Hematopoietic multipotent progenitor cell treated with erythropoietin and hydrocortisone succinate and interleukin-3 and kit ligand, for 8 days (in vitro differentiated cells): ENCODE measurements at places on chromosomes 2 and 18.

- no peak for DNase-seq
Measured at GRCh38 chr18:34697891-34698290, 12.2 kb upstream of the DTNA start.

DNA sequence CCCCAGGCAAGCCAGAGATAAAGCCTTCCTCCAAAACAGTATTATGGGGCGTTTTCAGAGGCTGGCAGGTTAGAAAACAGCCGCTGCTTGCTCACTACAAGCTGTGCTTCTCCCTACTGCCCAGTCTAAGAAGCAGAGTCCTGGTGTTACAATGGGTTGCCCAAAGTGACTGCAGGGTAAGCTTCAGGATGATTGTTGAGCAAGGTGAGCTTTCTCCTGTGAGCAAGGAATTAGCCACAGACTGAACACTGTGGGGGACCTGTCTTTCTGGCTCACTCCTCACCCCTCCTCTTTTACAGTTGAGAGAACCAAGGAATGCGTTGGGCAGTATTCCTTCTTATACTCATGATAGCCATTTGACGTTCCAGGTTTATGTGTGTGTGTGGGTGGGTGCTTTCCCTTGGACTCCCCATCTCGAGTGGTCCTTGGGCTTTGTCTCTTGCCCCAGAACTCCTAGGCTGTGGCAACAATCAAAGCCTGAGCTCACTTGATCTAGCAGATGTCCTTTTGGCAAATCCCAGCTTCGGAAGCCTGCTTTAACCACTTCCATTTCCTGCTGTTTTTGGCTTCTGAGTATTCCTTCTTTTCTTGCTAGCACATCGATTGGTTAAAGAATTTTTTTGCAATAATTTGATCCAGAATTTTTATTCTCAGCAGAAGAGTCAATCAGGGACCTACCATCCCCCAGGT is 47.5 kb downstream of the KDM3A start:
- DNase-seq = no peak

DNA sequence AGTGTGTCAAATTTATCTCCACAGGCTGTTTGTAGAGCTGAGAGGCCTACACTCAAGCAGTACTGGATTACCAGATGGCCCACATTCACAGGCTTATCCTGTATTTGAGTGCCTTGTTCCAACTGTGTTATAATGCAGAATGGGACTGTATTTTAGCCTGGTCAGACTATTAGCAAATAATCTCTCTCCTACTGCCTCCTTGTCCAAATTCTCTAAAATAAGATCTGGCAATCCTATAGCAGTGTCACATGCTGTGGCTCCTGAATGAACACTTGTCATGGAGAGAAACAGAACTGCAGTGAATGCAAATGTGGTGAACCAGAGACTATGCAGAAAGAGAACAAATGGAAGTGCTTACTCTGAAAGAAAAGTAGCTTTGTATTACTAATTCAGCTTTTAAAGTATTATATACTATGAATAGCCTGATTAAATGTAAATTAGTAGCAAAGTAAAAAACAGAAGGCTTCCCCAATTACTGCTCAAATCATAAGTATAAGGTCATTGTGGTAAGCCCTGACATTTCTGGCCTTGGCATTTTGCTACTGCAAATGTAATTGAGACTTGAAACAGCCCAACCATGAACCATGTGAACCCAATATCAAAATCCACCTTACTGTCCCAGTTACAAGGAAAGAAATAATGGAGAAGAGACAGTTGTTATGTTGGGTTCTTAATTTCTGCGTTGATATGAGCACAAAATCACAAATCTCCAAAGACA is 80.0 kb downstream of the MAP4K3 start:
- no peak for DNase-seq

- DNase-seq = peak; percentile 64
Measured at GRCh38 chr18:3062798-3063680, 50.1 kb upstream of the LPIN2 start.

GRCh38 chr2:24181849-24182248 is 7.0 kb downstream of the FAM228A start:
- no peak for DNase-seq

- DNase-seq = no peak
Measured at GRCh38 chr2:128599700-128600099, 281.0 kb upstream of the HS6ST1 start.

- DNase-seq = no peak
Measured at GRCh38 chr18:23049698-23050373, 85.4 kb upstream of the CABLES1 start.
